ENCODE measurements at places on chromosomes 1 and 21. TPM values are rescaled to one million over a fixed set of nuclear protein-coding genes. Genes with fewer than 3 reads are reported as not detected.

- H3K4me3 ChIP-seq: no peak overlapping the region
- H3K36me3 ChIP-seq: no peaks in the 10 kb centered on the region
- peak overlapping the region; percentile 87 for H3K27ac ChIP-seq
- H3K27me3 ChIP-seq: no peaks in the 10 kb centered on the region
- peaks cover 12% of the 10 kb centered on the region for H3K4me1 ChIP-seq
- no peak for DNase-seq
These were observed 51.0 kb downstream of the GADD45A start for GRCh38 chr1:67735806-67736627.

DNA sequence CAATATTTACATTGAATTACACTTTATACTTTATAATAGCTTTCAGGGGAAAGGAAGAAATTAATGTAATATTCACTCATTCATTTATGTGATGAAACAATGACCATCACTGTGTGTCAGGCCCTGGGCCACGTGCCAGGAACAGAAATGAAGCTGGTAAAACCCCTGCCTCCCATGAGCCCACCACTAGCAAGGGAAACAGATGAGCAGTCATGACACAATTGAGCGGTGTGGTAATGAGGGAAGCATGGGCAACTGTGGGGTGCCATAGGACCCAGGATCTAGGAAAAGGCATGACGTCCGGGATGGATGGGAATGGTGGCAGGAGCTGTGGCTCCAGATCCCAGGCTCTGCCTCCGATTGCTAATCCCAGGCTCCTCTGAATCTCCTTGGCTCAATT lies 17.0 kb upstream of the SLC5A9 start:
- H3K36me3 ChIP-seq: no peaks in the 10 kb centered on the region
- no peak for DNase-seq
- no peak overlapping the region for H3K4me3 ChIP-seq
- H3K27ac ChIP-seq: no peak overlapping the region

DNA sequence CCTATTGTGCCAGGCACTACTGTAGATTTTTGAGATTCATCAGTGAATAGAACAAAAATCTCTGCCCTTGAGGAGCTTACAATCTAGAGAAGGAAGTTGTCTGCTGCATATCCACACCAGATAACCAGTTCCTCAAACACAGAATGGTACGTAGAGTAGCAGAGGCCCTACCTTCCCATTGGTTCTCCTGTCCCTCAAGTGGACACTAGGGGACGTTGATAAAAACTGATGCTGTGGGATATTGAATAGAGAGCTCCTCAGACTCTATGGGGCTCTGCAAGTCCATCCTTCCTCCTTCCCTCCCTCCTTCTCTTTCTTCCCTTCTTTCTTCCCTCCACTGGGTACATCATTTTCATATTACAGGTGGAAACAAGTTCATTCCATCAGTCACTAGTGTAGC lies 371.3 kb downstream of the PBX1 start:
- H3K27me3 ChIP-seq: no peaks in the 10 kb centered on the region
- no peak overlapping the region for H3K4me3 ChIP-seq
- H3K27ac ChIP-seq: no peak overlapping the region
- H3K4me1 ChIP-seq: peaks cover 36% of the 10 kb centered on the region
- DNase-seq: no peak

- H3K4me3 ChIP-seq: no peak overlapping the region
- no peak for DNase-seq
- peaks cover 63% of the 10 kb centered on the region for H3K27me3 ChIP-seq
- no peaks in the 10 kb centered on the region for H3K36me3 ChIP-seq
- H3K27ac ChIP-seq: no peak overlapping the region
These were observed 293.8 kb upstream of the POU3F1 start for GRCh38 chr1:38340409-38340808.

DNA sequence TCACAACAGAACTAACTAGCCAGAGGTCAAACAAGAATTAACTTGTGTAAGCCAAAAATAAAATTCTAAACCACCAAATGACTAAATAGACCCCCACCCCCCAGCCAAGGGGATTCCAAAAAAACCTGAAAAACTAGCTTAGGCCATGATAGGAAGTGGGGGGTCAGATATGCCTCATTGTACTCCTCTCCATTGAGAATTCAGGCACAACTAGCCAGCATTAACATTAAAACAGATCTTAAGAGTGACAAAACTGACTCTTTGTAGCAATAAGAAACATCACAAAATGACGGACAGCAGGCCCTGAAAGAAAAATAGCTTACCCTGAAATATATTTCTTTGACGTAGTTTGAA lies 103.0 kb upstream of the ETV3 start:
- H3K27me3 ChIP-seq: no peaks in the 10 kb centered on the region
- peaks cover 39% of the 10 kb centered on the region for H3K4me1 ChIP-seq
- peak overlapping the region; percentile 72 for H3K27ac ChIP-seq
- H3K36me3 ChIP-seq: no peaks in the 10 kb centered on the region
- DNase-seq: no peak

Gene KCNE2
- total RNA-seq: 0.92 TPM

Gene ANGPTL1
- 0.72 TPM for total RNA-seq

Measured in mesothelial cell of epicardium (in vitro differentiated cells).